ENCODE measurements at places on chromosomes 13 and 19.

GRCh38 chr19:23409392-23410048 is 14.2 kb upstream of the ZNF91 start:
- no peak for DNase-seq

DNA sequence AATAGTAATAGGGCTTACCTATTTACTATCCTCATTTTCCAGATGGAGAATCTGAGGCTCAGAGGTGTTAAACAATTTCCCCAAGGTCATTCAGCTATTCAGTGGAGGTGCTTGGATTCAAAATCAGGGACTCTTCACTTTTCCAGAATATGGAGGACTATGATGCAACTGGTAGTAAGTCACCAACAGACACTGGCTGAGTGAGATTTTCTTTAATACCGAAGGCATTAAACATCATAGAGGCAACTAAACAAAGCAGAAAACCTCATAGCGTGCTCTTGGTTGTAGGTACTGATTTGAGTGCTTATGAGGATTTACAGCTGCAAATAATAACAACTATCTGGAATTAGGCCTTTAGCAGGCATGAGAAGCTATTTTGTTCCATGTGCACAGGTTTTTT is 134.4 kb downstream of the DLEU7 start:
- peak; percentile 44 for DNase-seq

DNA sequence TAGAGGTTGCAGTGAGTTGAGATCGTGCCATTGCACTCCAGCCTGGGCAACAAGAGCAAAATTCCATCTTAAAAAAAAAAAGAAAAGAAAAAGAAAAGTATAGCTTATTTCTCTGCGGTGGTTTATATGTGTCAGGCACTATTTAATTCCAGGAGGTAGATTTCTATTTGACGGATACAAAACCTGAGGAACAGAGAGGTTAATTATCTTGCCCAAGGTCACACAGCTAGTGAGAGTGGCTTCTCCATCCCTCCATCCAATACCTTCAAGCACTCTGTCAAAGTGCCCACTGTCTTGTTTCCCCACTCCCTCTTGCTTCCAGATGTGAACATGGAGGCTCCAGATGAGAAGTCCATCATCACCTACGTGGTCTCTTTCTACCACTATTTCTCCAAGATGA is 34.8 kb downstream of the SPTBN4 start:
- DNase-seq, result no peak

DNA sequence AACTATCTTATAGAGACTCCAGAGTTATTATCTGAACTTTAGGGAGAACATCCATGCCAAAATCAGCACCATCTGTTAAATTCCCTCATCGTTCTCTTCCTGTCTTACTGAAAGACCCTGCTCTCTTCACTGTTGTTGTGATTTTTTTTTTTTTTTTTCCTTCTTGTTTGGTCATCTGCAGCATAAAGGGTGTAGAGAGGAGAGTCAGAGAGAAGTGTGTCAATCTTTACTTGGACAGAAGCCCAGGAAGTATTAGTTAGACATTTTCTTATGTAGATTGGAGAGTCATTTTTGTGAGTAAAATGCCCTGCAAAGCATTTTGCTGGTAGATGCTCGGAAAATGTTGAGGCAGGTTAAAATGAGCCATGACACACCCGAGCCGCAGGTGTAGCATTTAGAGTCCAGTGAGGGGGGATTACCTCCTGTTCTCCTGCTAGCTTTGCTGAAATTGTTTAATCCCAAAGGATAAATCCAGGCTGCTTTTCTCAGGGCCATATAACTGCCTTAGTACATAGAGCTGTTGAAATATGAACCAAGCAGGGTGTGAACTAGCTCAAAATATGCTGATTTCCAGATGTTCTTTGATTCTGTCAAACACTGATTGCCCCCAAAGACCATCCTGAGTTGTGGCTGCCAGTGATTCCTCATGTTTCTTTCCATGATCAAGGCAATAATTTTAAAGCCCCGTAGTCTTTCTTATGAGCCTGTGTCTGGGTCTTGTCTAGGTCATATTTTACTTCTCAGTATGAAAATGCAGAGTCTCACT is 143.5 kb downstream of the DCT start:
- DNase-seq, result peak; percentile 46

- DNase-seq, result no peak
These were observed 8.3 kb downstream of the STXBP2 start for GRCh38 chr19:7645163-7645562.

- DNase-seq, result peak; percentile 59
These were observed 50.0 kb downstream of the PIN1 start for GRCh38 chr19:9885077-9885552.

GRCh38 chr13:26246154-26246553 is 7.8 kb upstream of the CDK8 start:
- no peak for DNase-seq

Data from fibroblast of skin of right quadriceps (primary cell).